Endodermal cell (in vitro differentiated cells): ENCODE measurements at places on chromosomes 2 and 18. TPM values are rescaled to one million over a fixed set of nuclear protein-coding genes. Genes with fewer than 3 reads are reported as not detected.
A peak's percentile ranks its signal among the peaks of the same experiment; 100 is the strongest.

- no peaks in the 10 kb centered on the region for H3K4me1 ChIP-seq
- no peak overlapping the region for H3K4me3 ChIP-seq
- H3K27me3 ChIP-seq, result no peaks in the 10 kb centered on the region
- H3K36me3 ChIP-seq, result no peaks in the 10 kb centered on the region
- H3K27ac ChIP-seq, result no peak overlapping the region
Observed at GRCh38 chr18:41695441-41695840, 259.6 kb upstream of the PIK3C3 start.

- peak overlapping the region; percentile 76 for H3K27ac ChIP-seq
- no peak for DNase-seq
- H3K4me1 ChIP-seq, result no peaks in the 10 kb centered on the region
- no peaks in the 10 kb centered on the region for H3K36me3 ChIP-seq
- peak overlapping the region; percentile 99 for H3K4me3 ChIP-seq
Observed at GRCh38 chr2:23940718-23941620, 706 bp downstream of the UBXN2A start.

DNA sequence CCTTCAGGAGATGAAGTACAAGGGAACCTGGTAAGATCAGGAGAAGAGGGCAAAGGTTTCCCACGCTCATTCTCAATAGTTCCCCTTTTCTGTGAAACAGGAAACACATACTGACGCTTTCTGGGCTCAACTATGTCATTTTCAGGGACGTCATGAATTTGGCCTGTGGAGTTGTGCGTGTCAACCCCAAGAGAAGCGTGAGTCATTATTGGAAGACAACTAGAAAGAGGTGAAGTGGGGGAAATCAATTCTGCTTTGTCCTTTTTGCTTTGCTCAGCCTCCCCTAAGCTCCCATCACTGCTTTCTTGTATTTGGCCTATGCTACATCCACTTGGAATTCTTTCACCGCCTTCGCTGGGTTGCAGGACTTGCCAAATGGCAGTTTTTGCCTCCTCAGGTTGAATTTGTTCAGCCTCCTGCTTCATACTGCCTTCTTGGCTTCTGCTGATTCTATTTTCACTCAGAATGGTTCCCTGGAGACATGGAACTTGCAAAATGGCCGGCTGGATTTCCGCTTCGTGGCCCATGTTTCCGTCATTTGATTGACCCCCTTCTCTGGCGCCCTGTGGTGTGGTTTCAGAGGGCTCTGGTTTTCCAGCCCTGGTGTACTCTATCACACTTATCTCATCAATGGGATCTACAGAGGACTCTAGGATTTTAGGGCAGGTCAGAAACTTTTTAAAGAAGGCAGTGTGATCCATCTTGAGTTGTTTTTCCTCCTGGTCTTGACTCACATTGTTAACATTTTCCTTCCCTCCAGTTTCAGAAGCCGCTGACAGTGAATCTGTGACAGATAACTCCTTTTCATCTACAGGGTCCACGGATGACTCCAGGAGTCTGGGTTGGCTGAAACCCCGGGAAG lies 93.3 kb downstream of the ALPK2 start:
- H3K4me3 ChIP-seq, result no peak overlapping the region
- no peaks in the 10 kb centered on the region for H3K36me3 ChIP-seq
- H3K27ac ChIP-seq, result no peak overlapping the region
- peaks cover 4% of the 10 kb centered on the region for H3K4me1 ChIP-seq

GRCh38 chr2:28654663-28655320 lies 96.8 kb upstream of the PPP1CB start:
- no peaks in the 10 kb centered on the region for H3K27me3 ChIP-seq
- no peaks in the 10 kb centered on the region for H3K4me1 ChIP-seq
- no peak overlapping the region for H3K4me3 ChIP-seq
- no peaks in the 10 kb centered on the region for H3K36me3 ChIP-seq

DNA sequence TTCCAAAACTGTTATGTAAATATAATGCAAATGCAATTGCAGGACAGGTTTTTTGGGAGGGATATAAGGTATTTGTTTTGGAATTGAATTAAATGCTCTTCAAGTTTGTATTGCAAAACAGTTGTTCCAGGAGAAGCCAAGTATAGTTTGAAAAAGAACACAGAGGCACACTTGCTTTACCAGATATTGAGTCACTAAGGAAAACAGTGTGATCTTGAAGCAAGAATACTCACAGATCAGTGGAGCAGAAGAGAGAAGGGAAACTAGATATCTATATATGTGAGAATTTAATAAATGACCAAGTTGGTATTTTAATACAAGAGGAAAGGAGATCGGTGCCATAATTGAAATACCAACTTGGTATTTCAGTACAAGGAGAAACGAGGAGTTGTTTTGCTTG lies 178.9 kb downstream of the CAPN13 start:
- no peaks in the 10 kb centered on the region for H3K36me3 ChIP-seq
- DNase-seq, result no peak
- no peak overlapping the region for H3K4me3 ChIP-seq
- H3K4me1 ChIP-seq, result no peaks in the 10 kb centered on the region

DNA sequence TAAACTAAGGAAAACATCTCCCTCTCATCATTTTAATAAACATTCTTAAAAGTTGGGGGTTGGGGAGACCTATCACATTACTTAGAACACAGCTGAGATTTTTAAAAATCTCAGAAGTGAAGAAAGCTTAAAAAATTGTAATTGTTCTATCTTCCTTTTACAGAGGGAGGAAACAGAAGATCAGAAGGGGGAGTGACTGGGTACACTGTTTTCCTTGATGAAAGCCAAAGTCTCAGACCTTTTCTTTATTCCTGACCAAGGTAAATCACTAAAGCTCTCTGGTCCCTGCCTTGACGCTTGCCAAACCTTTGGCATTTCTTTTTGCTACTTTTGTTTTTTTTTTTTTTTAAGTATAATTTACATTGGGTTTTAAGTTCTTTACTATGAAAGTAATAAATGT lies 85.0 kb upstream of the DTNB start:
- H3K27ac ChIP-seq, result no peak overlapping the region
- no peaks in the 10 kb centered on the region for H3K4me1 ChIP-seq
- peaks cover 74% of the 10 kb centered on the region for H3K36me3 ChIP-seq
- no peak for DNase-seq
- no peak overlapping the region for H3K4me3 ChIP-seq

DNA sequence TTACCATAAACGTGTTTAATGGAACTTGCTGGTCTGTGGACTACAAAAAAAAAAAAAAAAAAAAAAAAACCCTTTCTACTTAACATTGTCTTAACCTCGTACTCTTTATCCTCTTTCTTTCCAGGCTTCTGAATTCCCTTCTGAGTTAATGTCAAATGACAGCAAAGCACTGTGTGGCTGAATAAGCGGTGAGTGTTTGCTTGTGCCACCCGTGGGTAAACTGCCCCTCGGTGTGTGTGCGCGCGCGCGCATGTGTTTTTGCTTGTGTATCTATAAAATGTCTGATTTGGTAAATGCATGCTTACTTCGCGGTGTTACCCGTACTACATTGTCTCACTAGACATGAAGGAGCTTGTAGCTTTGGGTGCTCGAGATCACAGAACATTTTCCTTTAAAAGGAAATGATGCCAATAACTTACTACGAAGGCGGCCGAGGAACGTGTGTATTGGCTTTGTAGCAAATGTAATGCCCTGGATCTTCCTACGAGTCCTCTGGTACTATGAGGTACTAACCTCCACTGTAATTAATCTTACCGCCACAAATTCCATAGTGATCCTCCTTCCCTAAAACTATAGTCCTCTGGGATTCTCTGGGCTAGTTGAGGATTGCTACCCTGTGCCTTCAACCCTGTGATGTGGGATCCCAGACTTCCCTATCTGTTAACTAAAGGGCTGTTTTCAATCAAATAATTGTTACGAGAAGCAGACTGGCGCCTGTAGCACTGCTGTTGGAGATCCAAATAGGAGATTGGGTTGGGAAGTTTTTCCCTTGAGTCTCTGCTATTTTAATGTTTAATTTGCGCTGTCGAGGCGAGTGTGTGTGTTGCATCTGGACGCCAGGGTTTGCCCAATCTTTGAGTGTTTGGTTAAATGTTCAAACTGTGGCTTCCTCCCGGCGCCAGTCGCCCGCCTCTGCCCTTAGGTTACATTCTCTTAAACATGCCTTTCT lies 1.1 kb downstream of the ID2 start:
- no peaks in the 10 kb centered on the region for H3K27me3 ChIP-seq
- DNase-seq, result peak; percentile 55
- peak overlapping the region; percentile 89 for H3K4me3 ChIP-seq
- peaks cover 8% of the 10 kb centered on the region for H3K4me1 ChIP-seq

EIF2AK2 gene
- 29.9 to 49.5 TPM (median 41.2 TPM) in 3 replicates for total RNA-seq

LDAH gene
- total RNA-seq, result 26.1 and 28.7 TPM in 2 replicates

KCNF1 gene
- 4.7 to 16.7 TPM (median 5.2 TPM) in 3 replicates for total RNA-seq

PEX13 gene
- total RNA-seq, result 21.5 and 24.3 TPM in 2 replicates

DSG4 gene
- total RNA-seq, result not detected in 3 replicates

OXER1 gene
- total RNA-seq, result 2.5 to 6.6 TPM (median 6.5 TPM) in 3 replicates
